ENCODE measurements at places on chromosomes 13 and 19.

- no peak for DNase-seq
These were observed 417.1 kb downstream of the ITGBL1 start for GRCh38 chr13:101869553-101869952.

DNA sequence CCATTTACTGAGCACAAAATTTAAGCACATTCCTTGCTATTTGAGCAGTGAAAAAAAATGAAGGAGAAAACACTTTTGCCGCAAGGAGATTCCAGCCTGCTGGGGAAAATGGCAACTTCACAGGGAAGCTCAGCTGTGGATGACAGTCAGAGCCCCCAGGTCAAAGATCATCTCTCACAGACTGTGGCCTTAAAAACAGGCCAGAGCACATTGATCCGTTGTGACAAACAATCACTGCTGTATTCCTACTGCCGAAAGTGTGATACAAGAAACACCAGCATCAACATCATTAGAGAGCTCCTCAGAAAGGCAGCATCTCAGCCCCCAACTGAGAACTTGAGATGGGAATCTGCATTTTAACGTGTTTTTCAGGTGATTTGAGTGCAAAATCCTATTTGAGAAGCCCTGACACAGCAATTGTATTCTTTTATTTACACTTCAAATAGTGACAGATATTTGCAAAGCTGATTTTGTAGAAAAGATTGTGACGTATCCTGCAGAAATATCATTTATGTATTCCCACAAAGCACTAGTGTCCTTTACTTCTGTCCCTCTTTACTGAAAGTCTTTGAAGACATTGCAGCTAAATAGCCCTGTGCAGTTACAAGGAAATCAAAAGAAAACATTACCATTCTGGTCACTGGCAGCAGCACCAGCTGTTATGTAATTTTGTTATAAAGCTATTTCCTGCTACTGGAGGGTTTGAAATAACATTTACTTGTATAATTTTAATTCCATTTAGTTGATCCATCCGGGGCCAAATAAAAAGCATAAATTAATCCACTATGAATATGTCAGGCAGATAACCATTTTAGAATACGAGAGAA, 652.0 kb downstream of the LIG4 start:
- no peak for DNase-seq

DNA sequence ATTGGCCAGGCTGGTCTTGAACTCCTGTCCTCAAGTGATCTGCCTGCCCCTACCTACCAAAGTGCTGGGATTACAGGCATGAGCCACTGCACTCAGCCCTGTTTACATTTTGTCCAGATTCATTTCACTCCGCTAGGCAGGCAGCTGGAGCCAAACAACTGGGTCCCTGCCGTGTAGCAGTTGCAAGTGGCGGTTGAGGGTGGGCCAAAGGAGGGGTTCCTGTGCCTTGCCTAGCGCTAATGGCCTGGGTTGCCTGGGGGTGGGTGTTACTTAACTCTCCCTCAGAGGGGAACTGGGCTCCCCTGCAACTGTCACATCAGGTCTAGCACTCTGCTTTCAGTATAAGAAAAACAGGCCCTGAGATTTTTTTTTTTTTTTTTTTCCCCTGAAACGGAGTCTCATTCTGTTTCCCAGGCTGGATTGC, 7.4 kb downstream of the ACP5 start:
- no peak for DNase-seq

- no peak for DNase-seq
These were observed 31.7 kb downstream of the GAS6 start for GRCh38 chr13:113832205-113832604.

- DNase-seq, result peak; percentile 72
These were observed 314.2 kb downstream of the DLEU7 start for GRCh38 chr13:50529154-50529882.

DNA sequence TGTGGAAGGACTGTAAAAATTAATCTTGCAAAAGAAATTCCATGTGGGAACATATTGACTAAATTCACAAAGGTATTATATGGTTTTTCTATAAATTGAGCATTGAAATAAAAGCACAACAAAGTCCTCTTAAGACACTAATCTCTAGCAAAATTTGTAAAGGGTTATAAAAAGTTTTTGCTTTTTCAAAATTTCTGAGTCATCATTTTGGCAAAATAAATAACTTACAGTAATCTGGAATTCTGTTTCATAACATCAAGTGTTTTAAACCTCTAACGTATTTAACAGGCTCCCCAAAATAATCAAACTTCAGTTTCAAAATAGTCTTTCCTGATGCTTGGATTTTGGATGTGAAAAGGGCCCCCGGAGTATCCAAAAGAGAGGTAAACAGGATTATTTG, 26.0 kb downstream of the MED4 start:
- no peak for DNase-seq

DNA sequence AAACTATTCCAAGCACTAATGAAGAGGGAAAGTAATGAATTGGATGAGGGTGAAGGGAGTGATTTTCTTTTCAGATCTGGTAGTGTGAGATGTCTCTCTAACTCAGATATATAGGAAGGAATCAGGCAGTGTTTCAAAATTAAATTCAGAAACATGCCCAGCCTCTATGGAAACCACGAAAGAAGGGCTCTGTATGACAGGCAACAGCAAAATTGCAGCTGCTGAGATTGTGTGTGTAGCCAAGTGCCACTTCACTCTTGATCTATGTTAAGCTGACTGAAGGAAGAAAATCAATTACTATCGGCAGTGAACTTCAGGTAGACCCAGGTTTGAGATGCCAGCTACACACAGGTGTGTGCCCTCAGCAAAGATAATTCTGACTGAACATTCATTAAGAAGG, 387.4 kb downstream of the PCDH9 start:
- DNase-seq, result no peak

- DNase-seq, result no peak
These were observed 8.8 kb downstream of the INAFM1 start for GRCh38 chr19:47283405-47284059.

All from muscle of back (tissue), 13 donors.